Dermis microvascular lymphatic vessel endothelial cell (primary cell): ENCODE measurements at places on chromosomes 6 and 20. TPM values are rescaled to one million over a fixed set of nuclear protein-coding genes. Genes with fewer than 3 reads are reported as not detected.

The SASH1 gene
- 49.3 and 94.7 TPM in 2 replicates for total RNA-seq

The LY6G6D gene
- total RNA-seq: not detected in 2 replicates

The ZKSCAN8 gene
- 9.6 and 15.2 TPM in 2 replicates for total RNA-seq

- no peak for DNase-seq
Measured at GRCh38 chr20:58150772-58151171, 77.7 kb downstream of the ANKRD60 start.

GRCh38 chr20:57698867-57699275 lies 10.9 kb downstream of the PMEPA1 start:
- no peak for DNase-seq

DNA sequence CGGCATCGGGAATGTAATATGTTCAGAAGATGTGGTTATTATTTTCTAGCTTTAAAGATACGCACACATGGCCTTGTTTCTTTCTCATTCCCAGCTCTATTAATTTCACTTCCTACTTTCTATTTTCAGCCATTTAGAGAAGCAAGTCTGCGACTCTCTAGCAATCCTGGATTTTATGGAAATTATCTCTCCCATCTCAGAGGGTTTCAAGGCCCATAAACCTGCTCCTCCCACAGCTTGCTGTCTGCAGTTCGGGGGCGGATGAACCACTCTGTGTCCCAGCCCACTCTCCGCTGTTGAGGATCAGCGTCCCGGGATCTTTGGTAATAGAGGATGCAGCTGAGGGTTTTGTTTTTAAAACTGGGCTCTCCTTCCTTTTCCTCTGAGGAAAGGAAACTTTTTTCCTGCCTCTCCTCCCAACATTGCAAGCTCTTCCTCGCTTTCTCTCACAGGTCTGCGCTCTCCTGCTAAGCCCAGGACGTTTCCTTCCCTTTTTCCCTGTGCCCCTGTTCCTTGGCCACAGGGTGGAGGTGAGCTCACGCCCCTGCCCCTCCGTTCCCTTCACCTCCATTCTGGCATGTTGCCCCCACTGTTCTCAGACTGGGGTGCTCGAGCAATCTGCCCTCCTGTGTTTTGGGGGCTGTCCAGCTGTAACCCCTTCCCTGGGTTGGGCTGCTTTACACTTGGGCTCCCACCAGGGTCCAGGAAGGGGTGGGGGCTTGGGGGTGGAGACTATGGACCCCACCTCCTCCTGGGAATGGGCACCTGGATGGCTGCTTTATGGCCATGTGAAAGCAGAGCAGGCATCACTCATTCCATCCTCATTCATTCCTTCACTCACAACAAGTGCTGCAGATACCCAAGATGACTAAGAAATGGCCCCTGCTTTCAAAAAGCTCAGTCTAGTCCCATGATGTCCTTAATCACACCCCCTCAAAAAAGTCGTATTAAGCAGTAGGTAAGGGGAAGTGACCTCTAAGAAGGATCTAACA lies 54.9 kb downstream of the ZBTB9 start:
- no peak for DNase-seq

- no peak for DNase-seq
Measured at GRCh38 chr6:13581700-13582229, 7.4 kb downstream of the SIRT5 start.

GRCh38 chr20:18743665-18744440 lies 69.7 kb upstream of the SCP2D1 start:
- no peak for DNase-seq

DNA sequence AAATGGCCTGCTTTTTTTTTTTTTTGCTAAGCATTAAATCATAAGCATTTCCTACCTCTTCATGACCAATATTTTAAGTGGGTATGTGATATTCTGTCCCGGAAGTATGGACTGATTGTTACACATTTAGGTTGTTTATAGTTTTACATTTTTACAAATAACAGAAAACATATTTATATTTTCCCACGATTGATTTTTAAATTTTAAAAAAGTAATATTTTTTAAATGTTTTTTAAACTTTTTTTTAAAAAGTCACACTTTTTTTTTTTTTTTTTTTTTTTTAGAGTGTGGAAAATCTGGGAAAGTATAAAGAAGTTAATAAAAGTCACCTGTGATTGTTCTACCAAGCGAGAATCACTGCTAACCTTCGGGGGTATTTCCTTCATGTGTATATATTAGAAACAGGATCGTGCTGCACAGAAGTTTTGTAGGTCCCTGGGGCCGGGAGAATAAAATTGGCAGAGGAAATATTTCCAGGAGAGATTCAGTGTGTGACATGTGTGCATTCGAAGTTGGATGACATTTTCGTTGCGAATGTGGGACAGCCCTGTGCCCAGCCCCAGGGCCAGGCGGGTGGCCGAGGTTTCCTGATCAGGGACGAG lies 173.1 kb downstream of the CDC5L start:
- no peak for DNase-seq

- DNase-seq: no peak
Measured at GRCh38 chr20:14632906-14633305, 295.5 kb upstream of the FLRT3 start.

- no peak for DNase-seq
Measured at GRCh38 chr6:13119549-13119948, 208.8 kb downstream of the TBC1D7 start.
